ENCODE measurements at places on chromosomes 6 and 20. TPM values are rescaled to one million over a fixed set of nuclear protein-coding genes. Genes with fewer than 3 reads are reported as not detected.

ZNF311 gene
- total RNA-seq, result 3.1 TPM

PRDM1 gene
- 6.6 TPM for total RNA-seq

TAP1 gene
- 15.3 TPM for total RNA-seq

GDAP1L1 gene
- total RNA-seq, result 26.0 TPM

MYB gene
- total RNA-seq, result 2.2 TPM

TUBB gene
- 483 TPM for total RNA-seq

LIN28B gene
- 1.7 TPM for total RNA-seq

PCIF1 gene
- total RNA-seq, result 15.9 TPM

CD24 gene
- 110 TPM for total RNA-seq

ABHD16B gene
- not detected for total RNA-seq

COL10A1 gene
- total RNA-seq, result 0.40 TPM

PAK1IP1 gene
- 23.4 TPM for total RNA-seq

TCP11 gene
- total RNA-seq, result 2.0 TPM

TSPO2 gene
- total RNA-seq, result 1.6 TPM

PNPLA1 gene
- total RNA-seq, result 0.20 TPM

TAP2 gene
- 10.2 TPM for total RNA-seq

FBXO9 gene
- 67.7 TPM for total RNA-seq

LY6G6C gene
- total RNA-seq, result 0.17 TPM

ESR1 gene
- 0.20 TPM for total RNA-seq

MLN gene
- 0.39 TPM for total RNA-seq

SSTR4 gene
- 0.33 TPM for total RNA-seq

BTNL2 gene
- not detected for total RNA-seq

BTN1A1 gene
- not detected for total RNA-seq

ZDHHC14 gene
- 12.3 TPM for total RNA-seq

HAO1 gene
- not detected for total RNA-seq

CLPSL1 gene
- total RNA-seq, result not detected

HLA-DQA1 gene
- total RNA-seq, result 1.9 TPM

METTL24 gene
- total RNA-seq, result 11.5 TPM

PRR18 gene
- 3.2 TPM for total RNA-seq

RBCK1 gene
- 22.5 TPM for total RNA-seq

COL9A3 gene
- total RNA-seq, result 33.5 TPM

VAPB gene
- total RNA-seq, result 57.8 TPM

NCOA7 gene
- total RNA-seq, result 39.6 TPM

Measured in spinal cord (tissue), 10 donors.